Endodermal cell (in vitro differentiated cells): ENCODE measurements at places on chromosomes 6 and 20.

GRCh38 chr20:3244613-3245012 lies 5.6 kb upstream of the SLC4A11 start:
- DNase-seq = no peak

- no peak for DNase-seq
These were observed 20.9 kb downstream of the UTRN start for GRCh38 chr6:144305985-144306384.

DNA sequence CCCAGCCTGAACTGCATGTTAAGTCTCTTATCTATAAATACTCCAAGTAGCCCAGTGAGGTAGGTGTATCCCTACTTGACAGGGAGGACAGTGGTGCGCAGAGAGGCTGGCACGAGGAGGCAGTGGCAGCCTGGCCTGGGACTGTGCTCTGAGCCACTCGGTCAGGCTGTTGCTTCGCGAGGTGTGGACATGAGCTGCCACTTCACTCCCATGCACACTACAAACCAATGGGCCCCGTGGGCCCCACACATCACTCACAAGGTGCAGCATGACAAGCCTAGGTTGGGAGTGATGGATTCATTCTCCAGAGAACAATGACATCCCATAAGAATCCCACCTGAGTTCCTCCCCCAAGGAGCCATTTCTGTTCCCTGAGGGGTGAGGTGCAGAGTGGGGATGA lies 54.9 kb downstream of the TMEM242 start:
- DNase-seq = peak; percentile 26

- no peak for DNase-seq
These were observed 199.2 kb downstream of the ZFAND3 start for GRCh38 chr6:38018755-38019165.

GRCh38 chr6:104558746-104559145 lies 301.0 kb downstream of the HACE1 start:
- DNase-seq = no peak

GRCh38 chr6:39073471-39074355 lies 25.1 kb downstream of the GLP1R start:
- DNase-seq = peak; percentile 49

DNA sequence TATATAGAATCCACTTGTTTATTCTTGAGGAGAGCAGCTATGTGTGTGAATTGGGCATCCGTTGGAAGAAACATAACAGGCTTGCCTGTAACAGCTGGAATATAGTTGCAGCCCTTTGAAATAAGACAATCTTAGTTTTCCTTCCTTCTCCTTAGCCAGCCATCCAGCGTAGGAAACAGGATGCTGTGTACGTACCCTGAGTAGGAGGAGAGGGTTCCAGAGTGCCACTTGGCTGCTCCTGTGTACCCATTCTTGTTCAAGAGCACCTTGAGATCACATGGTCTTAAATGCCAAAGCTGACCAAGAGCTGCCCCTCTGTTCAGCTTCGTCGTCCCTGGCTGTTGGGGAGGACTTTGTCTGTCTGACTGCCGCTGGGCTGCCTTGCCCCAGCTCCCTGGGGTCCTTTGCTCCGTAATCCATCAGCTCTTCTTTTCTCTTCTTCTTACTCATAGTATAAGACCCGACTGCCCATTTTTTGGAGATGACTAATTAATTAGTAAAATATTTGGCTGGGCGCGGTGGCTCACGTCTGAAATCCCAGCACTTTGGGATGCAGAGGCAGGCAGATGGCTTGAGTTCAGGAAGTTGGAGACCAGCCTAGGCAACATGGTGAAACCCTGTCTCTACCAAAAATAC lies 49.0 kb downstream of the RREB1 start:
- DNase-seq = peak; percentile 49
